ENCODE measurements at places on chromosomes 7 and 10.

- peak; percentile 77 for DNase-seq
Measured at GRCh38 chr10:61903221-61903927, 1.9 kb downstream of the ARID5B start.

DNA sequence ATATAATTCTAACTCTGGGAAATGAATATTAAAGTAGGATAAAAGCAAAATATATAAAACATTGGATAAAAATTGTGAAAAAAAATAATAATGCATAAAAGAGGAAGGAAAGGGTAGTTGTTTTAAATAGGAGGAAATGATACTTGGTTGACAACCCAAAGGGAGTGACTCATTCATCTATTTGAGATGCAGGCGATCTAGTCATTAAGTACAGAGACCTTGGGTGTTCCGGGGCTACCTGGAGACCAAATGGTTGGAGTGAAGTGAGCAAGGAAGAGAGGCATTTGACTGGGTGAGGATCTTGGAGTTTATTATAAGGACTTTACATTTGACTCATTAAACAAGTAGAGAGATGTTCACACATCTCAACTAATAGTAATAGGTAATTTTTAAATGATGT lies 111.0 kb downstream of the LRRTM3 start:
- no peak for DNase-seq

GRCh38 chr10:12980713-12981306 lies 20.7 kb downstream of the CCDC3 start:
- DNase-seq: no peak

DNA sequence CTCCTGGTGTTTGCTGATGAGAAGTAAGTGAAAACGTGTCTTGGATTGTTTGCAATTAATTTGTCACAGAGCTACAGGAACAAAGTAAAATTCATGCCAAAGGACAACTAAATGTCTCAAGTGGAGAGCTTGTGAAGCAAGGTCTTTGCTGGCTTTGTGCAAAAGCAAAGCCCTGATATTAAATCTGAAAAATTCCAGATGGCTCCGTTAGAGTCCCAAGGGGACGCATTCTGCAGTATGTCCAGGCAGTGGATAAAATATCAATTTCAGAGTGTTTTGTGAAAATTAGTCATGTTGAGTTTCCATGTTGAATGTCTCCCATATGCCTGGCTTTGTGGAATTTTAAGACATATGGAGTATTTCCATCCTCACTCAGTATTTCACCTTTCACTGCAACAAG lies 102.5 kb upstream of the PTN start:
- DNase-seq: no peak

GRCh38 chr7:92025260-92025659 lies 84.6 kb downstream of the AKAP9 start:
- DNase-seq: no peak

DNA sequence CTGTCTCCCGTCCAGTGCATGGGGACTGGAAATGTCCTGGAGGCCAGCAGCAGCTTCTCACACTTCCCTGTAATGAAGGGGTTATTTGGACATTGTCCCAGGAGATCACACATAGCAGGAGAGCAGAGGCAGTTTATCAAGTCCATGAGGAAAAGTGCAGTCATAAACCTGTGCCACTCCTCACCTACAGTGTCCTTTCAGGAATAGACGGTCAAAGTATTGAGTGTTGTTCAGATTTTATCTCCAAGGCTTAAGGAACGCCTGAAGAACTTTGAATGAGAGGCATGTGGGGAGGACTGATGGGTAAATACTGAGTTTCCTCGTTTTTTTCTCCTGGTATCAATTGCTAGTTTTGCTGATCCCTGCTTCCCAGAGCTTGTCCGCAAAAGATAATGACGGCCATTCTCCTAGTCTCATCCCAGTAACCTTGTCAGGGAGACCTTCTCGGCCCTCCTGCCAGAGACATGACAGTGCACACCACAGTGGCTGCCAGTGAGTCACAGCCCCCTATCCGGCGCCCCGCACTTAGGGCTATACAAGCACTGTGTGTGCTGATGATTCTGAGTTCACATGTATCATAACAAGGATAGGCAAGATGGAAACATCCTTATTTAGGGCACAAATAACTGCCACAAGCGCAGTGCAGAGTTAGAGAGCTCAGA lies 495.5 kb upstream of the MGMT start:
- DNase-seq: no peak

- peak; percentile 26 for DNase-seq
Measured at GRCh38 chr7:151060416-151061212, 1.2 kb downstream of the SLC4A2 start.

- no peak for DNase-seq
Measured at GRCh38 chr10:103600325-103600724, 106.8 kb downstream of the NEURL1 start.

GRCh38 chr7:3246127-3246526 lies 54.9 kb upstream of the SDK1 start:
- no peak for DNase-seq

DNA sequence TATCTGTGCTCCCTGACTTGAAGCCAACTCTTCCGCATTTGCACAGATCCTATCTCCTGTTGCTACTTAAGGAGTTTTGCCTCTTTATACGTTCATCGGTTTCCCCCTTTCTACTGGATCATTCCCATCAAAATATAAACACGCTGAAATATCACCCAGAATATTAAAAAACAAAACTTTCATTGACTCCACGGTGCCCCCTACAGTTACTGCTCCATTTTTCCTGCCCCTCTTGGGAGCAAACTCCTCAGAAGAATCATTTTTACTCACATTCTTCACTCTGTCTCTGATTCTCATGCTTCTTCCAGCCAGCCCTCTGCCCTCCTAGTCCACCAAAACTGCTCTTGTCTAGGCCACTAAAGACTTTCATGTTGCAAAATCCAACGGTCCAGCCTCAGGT lies 66.4 kb downstream of the MYOF start:
- no peak for DNase-seq

DNA sequence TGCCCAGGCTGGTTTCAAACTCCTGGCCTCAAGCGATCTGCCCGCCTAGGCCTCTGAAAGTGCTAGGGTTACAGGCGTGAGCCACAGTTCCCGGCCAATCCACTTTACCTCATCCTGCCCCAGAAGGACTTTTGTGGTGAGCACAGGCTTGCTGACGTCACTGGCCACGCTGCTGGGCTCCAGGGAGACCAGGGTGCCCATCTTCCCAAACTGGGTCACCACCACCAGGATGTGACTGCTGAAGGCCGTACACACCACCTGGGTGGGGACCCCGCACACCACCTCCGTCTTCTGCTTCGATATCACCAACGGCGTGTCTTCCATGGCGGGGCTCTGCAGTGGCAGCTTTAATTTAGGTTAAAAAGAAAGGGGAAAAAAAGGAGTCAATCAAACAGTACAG lies 816 bp downstream of the PSMG3 start:
- DNase-seq: no peak

GRCh38 chr7:139914306-139915267 lies 85.5 kb downstream of the TBXAS1 start:
- DNase-seq: no peak

- peak; percentile 77 for DNase-seq
Measured at GRCh38 chr10:110311357-110311949, 6.7 kb upstream of the SMNDC1 start.
